ENCODE measurements at places on chromosomes 11 and 22. TPM values are rescaled to one million over a fixed set of nuclear protein-coding genes. Genes with fewer than 3 reads are reported as not detected.

DNA sequence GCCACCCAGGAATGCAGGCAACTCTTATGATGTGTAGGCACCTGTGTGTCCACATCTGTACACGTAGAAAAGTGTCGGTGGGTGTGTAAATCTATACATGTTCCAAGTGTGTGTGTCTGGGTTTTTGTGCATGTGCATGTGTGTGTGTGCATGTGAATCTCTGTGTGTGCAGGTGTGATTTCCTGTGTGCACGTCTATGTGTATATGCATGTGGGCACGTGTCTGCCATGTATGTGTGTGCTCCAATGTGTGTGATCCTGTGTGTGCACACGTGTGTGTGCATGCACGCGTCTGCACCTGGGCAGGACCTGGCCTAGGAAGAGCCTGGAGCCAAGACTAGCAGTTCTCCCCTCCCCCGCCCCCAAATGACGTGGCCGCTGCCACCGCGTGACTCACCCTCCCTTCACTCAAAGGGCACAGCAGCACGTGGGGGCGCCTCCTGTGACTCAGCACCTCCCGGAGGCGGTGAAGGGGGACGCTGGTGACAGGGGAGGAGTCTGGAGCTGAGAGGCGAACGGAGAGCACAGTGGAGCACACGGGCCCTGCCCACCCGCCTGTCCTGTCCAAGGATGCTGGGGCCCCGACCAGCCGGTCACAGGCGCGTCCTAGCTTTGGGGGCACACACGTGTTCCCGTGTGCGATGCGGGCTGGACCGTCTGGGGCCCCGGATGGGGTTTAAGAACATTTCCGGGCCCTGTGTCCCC lies 10.1 kb downstream of the PIM3 start:
- peaks cover 31% of the 10 kb centered on the region for H3K27me3 ChIP-seq

DNA sequence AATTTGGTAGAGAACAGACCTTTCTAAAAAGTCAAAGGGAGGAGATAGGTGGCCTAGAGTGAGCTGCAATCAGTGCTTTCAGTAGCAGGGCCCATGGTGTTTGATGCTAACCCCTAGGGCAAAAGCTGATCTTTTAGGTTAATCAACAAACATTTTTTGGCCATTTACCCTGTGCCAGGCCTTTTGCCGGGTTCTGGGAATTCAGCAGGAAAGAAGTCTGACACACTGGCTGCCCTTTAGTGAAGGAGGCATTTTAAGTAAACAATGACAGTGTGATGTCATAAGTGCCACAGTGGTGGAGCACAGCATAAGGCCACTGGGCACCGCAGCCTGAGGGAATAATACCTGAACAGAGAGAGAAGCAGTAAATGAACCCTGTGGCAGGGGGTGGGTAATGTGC lies 29.0 kb downstream of the C22orf31 start:
- peak overlapping the region; percentile 31 for H3K27ac ChIP-seq
- H3K4me3 ChIP-seq = no peak overlapping the region
- peaks cover 2% of the 10 kb centered on the region for H3K27me3 ChIP-seq
- no peak for DNase-seq

- H3K4me3 ChIP-seq = no peak overlapping the region
- H3K27me3 ChIP-seq = no peaks in the 10 kb centered on the region
- H3K27ac ChIP-seq = no peak overlapping the region
- peaks cover 2% of the 10 kb centered on the region for H3K4me1 ChIP-seq
These were observed 286.4 kb downstream of the CADM1 start for GRCh38 chr11:115217726-115218311.

GRCh38 chr22:22422629-22423112 lies 85.9 kb downstream of the ZNF280B start:
- no peak overlapping the region for H3K4me3 ChIP-seq
- no peaks in the 10 kb centered on the region for H3K36me3 ChIP-seq

- H3K4me3 ChIP-seq = no peak overlapping the region
- no peaks in the 10 kb centered on the region for H3K4me1 ChIP-seq
- no peaks in the 10 kb centered on the region for H3K36me3 ChIP-seq
- H3K27ac ChIP-seq = no peak overlapping the region
- no peaks in the 10 kb centered on the region for H3K27me3 ChIP-seq
These were observed 541.9 kb upstream of the ANO5 start for GRCh38 chr11:21650961-21651360.

DNA sequence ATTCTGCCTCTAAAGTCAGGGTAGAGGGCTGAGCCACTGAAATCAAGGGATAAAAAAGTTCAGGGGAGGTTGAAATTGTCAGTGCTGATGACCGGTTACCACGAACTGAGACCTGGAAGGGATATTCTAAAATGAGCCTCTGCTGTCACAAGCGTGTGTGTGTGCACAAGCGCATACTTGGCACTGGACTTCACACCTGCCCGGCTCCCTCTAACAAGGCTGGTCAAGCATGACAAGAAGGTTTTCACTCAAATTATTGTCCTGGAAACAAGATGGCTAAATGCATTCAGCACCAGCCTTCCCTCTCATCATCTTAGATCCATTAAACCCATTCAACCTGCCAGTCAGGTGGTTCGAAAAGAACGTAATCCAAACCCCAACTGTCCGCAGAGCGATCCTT lies 54.8 kb upstream of the CECR2 start:
- H3K27ac ChIP-seq = no peak overlapping the region
- DNase-seq = no peak
- H3K36me3 ChIP-seq = no peaks in the 10 kb centered on the region
- H3K4me3 ChIP-seq = no peak overlapping the region
- H3K27me3 ChIP-seq = no peaks in the 10 kb centered on the region
- H3K4me1 ChIP-seq = peaks cover 1% of the 10 kb centered on the region

DNA sequence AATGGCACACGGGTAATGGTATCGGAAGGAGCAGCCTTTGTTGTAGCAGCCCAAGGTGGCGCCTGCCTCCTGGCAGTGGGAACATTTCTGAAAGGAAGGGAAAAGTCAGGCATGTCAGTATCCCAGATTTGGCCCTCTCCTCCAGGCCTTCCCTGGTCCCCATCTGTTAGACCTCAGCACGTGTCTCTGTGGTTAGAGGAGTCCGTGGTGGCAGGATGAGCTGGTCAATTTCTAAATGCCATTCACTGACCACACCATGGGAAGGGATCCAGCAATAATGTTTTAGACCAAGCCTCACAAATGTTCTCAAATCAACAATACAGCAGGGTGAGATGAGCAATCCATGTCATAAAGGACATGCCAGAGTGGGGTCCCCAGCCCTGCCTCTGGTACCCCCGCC lies 49.0 kb upstream of the CYP2D6 start:
- no peak for DNase-seq
- H3K4me1 ChIP-seq = peaks cover 10% of the 10 kb centered on the region
- no peak overlapping the region for H3K27ac ChIP-seq
- no peaks in the 10 kb centered on the region for H3K27me3 ChIP-seq
- peaks cover 2% of the 10 kb centered on the region for H3K36me3 ChIP-seq

GRCh38 chr11:106381895-106382294 lies 304.4 kb downstream of the AASDHPPT start:
- H3K27ac ChIP-seq = no peak overlapping the region
- no peaks in the 10 kb centered on the region for H3K36me3 ChIP-seq
- H3K27me3 ChIP-seq = no peaks in the 10 kb centered on the region
- no peak overlapping the region for H3K4me3 ChIP-seq
- no peak for DNase-seq
- H3K4me1 ChIP-seq = no peaks in the 10 kb centered on the region

GRCh38 chr11:61769169-61769920 lies 16.9 kb downstream of the MYRF start:
- H3K4me1 ChIP-seq = peaks cover 7% of the 10 kb centered on the region
- no peak for DNase-seq
- H3K27me3 ChIP-seq = peaks cover under 1% of the 10 kb centered on the region
- H3K4me3 ChIP-seq = no peak overlapping the region
- no peaks in the 10 kb centered on the region for H3K36me3 ChIP-seq

DNA sequence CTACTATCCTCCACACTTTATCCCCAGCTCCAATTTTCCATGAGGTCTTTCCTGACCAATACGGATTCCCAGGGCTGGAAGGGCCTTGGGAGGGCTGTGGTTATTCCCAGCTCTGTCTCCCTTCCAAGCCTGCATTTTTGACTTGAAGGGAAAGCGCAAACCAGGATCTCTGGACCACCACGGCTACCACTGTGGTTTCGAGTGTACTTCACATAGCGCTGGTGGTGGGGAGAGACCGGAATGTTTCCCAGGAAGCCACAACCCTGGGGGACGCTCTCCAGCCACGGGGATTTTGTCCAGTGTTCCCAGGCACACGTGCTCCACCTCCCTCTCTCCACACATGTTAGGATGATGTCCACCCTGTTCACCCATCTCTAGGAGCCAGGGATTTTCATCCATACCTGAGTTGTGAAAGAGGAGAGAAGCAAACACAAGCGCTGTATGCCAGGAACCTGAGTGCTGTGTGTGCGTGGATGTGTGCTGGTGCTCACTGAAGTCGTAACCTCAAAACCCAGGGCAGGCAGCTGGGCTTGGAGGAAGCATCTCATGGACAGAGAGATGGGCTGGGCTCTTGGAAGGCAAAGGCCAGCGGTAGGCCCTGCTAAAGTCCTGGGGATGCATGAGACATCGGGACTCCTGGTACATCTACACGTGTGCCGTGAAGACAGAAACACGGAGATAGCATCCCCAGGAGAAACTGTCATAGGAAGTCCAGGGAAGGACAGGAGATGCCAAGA lies 1.3 kb upstream of the NPTXR start:
- peak; percentile 30 for DNase-seq
- H3K27me3 ChIP-seq = peaks cover 70% of the 10 kb centered on the region
- no peaks in the 10 kb centered on the region for H3K36me3 ChIP-seq

The KRTAP5-1 gene
- polyA plus RNA-seq = 0.97 TPM

The SLC6A5 gene
- not detected for polyA plus RNA-seq

The CREB3L1 gene
- 62.3 TPM for polyA plus RNA-seq

The LIPT2 gene
- polyA plus RNA-seq = 1.3 TPM

The OR52A1 gene
- polyA plus RNA-seq = 0.01 TPM

The FADS2 gene
- polyA plus RNA-seq = 112 TPM

The SPDYC gene
- not detected for polyA plus RNA-seq

Measured in muscle of leg (tissue), 16 donors.